CD8-positive, alpha-beta T cell (primary cell): ENCODE measurements at places on chromosomes 4 and X.

DNA sequence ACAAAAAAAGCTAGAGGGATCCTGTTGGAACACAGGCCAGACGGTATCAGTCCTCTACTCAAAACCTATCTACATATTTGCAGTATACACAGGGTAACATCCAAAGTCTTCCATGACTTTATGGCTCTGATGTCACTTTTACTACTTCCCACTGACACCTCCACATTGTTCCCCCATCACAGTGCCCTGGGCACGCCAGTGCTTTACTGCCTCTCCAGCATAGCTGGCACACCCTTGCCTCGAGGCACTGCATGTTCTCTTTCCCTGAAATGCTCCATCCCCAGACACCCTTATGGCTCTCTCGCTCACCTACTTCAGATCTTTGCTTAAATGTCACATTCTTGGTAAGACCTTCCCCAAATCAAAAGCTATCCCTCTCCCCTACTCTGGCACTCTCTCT lies 6.3 kb upstream of the ATP10D start:
- no peak for DNase-seq

DNA sequence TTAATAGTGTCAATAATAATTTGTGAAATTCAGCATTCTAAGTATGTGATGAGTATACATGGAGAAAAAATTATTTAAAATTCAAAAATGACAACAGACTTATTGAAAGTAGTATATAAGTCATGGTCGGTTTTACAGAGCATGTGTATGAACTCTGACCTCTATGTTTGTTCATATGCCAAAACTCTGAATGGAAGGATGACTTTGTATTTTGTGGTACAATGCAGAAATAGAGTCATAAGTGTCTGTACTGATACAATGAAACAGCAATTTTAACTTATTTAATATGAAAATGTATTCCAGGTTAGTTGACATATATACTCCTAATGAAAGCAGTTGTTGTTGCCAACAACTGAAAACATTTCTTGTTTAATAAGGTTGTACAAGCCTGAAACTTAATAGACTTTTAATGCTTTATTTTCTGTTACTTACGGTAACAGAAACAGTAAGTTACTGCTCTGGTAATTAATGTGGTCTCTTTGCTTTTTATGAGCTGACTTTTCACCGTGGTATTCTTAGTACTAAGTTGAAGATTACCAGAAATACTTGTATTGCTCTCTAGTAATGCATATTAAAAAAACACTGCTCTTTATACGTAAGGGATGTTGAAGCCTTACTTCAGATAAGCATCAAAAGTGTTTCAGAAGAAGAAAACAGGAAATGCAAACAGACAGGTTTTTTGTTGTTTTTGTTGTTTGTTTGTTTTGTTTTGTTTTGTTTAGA lies 1.9 kb downstream of the UBE2K start:
- DNase-seq, result no peak

DNA sequence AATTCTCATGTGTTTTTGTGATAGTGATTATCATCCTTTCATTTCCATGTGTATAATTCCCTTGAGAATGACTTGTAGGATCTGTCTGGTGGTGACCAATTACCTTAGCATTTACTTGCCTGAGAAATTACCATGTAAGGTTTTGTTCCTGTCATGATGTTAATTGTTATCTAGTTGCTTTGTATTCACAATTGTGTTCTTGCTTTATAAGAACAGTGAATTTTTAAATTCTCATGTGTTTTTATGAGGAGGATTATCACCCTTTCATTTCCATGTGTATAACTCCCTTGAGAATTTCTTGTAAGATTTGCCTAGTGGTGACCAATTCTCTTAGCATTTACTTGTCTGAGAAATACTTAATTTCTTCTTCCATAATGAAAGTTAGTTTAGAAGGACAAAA lies 758.2 kb upstream of the NDST4 start:
- no peak for DNase-seq

DNA sequence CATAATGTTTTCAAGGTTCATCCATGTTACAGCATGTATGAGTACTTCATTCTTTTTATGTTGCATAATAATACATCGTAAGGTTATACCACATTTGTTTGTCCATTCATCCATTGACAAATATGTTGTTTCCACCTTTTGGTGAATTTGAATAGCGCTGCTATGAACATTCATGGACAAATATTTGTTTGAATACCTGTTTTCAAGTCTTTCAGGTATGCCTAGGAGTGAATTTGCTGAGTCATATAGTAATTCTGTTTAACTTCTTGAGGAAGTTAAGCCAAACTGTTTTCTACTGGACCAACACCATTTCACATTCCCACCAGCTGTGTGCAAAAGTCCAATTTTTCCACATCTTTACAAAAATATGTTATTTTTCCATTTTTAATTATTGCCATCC lies 31.5 kb downstream of the IRS4 start:
- DNase-seq, result no peak

DNA sequence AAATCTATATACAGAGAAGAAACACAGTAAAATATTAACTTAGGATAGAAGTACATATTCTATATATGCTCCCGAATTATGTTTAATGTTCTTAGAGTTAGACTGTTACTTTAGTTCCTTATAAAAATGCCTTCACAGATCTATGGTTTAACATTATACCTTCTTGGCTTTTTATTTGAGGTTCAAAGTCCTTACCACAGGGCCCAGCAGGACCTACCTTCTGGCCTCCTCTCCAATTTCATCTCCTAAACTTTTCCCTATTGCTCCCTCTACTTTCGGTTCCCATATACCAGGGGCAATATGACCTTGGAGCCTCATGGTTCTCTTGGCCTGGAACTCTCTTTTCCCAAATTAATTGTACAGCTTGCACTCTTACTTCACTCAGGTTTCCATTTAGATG lies 11.8 kb downstream of the ANKRD37 start:
- no peak for DNase-seq

DNA sequence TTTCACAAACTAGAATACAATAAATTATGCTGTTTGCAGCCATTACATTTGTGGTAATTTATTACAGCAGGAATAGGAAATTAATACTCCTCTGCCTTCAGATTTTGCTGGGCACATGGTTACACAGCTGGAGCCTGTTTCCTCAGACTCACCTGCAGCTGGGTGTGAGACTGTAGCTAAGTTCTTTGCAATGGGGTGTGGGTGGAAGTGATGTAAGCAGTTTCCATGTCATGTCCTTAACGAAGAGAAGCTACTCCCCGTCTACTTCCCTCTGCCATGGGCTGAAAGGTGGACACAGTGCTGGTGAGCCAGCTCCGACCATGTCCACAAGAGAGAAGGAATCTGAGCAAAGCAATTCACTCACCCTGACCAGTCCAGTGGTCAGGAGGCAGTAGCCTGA lies 18.2 kb downstream of the SH3KBP1 start:
- DNase-seq, result no peak

GRCh38 chrX:39133971-39134370 lies 332.7 kb downstream of the MID1IP1 start:
- no peak for DNase-seq

- DNase-seq, result peak; percentile 29
Measured at GRCh38 chrX:65750674-65751469, 83.4 kb downstream of the MSN start.

GRCh38 chr4:99735822-99736221 lies 78.2 kb upstream of the C4orf54 start:
- DNase-seq, result no peak

- no peak for DNase-seq
Measured at GRCh38 chr4:159178151-159178546, 75.3 kb downstream of the RAPGEF2 start.

- peak; percentile 43 for DNase-seq
Measured at GRCh38 chr4:3041192-3042142, 32.9 kb downstream of the HTT-AS start.

DNA sequence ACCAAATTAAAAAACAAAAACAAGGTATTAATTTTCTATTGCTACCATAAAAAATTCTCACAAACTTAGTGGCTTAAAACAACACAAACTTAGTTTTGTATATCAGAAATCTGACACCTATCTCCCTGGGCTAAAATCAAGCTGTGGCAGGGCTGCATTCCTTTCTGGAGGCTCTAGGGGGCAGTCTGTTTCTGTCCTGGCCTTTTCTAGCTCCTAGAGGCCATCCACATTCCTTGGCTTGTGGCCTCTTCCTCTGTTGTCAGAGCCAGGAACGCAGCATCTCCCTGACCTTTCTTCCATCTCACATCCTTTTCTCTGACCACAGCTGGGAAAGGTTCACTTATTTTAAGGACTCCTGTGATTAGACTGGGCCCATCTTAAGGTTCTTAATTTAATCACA lies 38.9 kb upstream of the TLR2 start:
- DNase-seq, result no peak

GRCh38 chr4:7310451-7310850 lies 118.1 kb downstream of the SORCS2 start:
- DNase-seq, result no peak

DNA sequence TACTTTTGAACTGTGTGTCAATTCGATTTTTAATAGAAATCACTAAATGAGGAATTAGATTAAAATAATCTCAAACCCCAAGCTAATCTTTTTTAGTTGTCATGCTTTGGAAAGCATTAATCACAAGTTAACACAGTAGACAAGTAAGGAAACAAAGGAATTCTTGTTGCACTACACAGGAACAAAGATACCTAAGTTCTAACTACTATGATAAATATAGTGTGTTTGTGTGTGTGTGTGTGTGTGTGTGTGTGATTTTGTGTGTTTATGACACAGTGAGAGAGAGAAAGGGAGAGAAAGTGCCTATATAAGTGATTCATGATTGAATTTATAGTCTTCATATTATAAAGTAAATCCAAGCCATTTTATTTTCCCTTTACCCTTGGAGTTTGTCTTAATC lies 931.4 kb downstream of the PCDH7 start:
- no peak for DNase-seq

GRCh38 chrX:32533848-32534247 lies 677.5 kb downstream of the DMD start:
- DNase-seq, result no peak

DNA sequence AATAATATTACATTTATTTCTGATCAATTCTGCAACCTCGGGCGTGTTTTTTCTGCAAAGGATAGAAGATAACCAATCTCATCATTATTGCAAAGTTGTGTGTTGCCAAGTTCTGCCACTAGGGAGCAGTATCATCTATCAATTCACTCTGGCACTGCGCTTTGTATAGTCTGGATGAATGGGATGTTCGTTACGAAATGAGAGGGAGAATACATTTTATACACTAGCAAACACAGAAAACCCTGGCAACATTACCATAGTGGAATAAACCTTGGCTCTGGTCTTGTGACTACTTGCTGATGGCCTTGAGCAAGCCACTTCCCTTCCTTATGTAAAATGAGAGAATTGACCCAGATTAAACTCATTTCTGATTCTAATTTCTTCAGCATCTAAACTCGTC lies 97.5 kb upstream of the ZNF518B start:
- DNase-seq, result peak; percentile 41

- DNase-seq, result no peak
Measured at GRCh38 chrX:12439416-12439815, 301.1 kb downstream of the FRMPD4 start.

- no peak for DNase-seq
Measured at GRCh38 chrX:97728215-97728614, 844.5 kb downstream of the RPA4 start.

- no peak for DNase-seq
Measured at GRCh38 chr4:5931526-5931925, 38.6 kb upstream of the CRMP1 start.

- no peak for DNase-seq
Measured at GRCh38 chrX:23332101-23332887, 2.4 kb upstream of the PTCHD1 start.

DNA sequence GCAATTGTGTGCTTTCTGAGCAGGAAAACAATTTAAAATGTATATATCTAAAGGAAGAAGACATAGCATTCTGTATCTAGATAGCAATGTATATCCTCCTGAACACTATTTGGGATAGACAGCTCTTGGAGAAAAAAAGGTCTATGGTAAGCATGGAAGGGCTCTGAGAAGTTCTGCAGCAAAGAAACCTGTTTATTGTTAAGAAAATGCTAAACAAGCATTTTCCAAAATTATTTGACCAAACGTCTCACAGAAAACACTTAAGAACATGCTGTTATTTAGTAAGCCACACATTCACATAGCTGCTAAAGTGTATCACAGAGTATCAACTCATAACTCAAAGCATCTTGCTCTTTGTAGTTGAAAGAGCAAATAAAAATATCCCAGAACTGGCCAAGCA lies 67.9 kb downstream of the SH3RF1 start:
- no peak for DNase-seq

DNA sequence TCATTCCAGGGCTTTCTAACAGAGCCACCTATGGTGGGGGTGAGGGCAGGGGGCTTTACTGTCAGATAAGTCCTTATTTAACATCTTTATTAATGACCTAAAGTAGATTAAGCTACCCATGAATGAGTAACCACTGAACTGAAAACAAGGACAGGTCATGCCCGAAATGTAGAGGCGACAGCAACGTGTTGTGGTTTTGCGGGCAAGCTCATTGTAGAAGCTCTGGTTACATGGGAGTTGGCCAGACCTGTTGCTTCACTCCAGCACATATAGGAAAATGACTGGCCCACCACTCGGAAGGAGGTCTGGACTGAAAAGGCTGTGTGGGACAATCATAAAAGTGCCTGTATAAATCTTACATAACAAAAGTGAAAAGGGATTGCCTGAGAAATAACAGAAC lies 109.6 kb upstream of the NDP start:
- no peak for DNase-seq

DNA sequence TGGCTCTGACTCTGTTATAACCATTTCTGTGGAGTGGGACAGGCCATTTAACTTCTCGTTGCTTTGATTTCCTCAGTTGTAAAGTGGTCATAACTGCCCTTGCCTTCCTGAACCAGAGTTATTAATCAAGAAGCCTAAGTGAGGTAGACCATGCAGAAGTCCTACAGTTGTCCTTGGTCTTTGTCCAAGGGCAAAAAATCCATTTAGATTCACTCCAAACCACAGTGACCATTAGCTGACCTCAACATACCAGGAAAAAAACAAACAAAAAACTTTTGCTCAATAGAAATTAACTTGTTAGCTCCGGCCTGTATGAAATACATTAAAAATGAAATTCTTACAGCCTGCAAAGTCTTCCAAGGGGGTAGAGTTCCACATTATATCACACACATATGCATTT lies 52.7 kb downstream of the TBC1D9 start:
- DNase-seq, result no peak

DNA sequence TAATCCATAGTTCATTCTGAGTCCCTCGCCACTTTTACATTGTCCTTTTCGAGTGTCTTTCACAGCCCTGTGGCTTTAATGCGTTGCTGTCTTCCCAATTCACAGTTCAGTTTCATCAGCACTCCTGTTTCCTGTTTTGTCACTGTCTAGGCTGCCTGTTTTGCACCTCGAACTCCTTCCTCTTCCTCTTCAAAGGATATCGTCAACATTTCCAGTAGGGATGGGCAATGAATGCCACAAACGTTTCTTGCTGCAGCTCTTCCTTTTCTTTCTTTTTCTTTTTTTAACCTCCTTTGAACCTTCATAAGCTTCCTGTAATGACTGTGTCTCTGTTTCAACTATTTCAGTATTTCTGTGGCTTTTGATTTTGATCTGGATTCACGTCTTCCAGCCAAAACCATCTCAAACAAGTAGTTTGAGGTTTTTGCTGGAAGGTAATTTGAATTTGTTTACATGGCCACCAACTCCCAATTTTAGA lies 105.4 kb downstream of the ANXA3 start:
- peak; percentile 24 for DNase-seq
